ENCODE measurements at places on chromosomes 4 and X. TPM values are rescaled to one million over a fixed set of nuclear protein-coding genes. Genes with fewer than 3 reads are reported as not detected.

The ADGRG2 gene
- 1.8 TPM for total RNA-seq

The ALAS2 gene
- total RNA-seq: 0.78 TPM

The RIPPLY1 gene
- not detected for total RNA-seq

The USP17L13 gene
- not detected for total RNA-seq

The CENPVL2 gene
- not detected for total RNA-seq

DNA sequence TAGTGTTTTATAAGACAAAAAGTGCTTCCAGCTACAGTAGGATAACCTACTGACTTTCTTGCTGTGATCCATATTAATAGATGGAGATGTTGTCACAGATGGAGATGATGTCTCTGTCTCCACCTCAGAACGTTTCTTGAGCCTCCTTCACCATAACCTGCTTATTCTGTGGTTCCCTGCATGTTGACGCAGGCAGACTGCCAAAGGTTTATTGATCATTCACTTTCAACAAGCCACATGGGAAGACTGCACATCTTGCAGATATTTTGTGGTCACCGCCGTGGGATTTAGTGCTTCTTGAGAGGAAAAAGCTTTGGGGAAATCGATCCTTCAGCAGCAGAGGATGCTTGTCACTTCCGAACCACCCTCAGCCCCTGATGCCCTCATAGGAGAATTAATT lies 943.0 kb upstream of the PRKX start:
- H3K27ac ChIP-seq: no peak overlapping the region
- H3K36me3 ChIP-seq: no peaks in the 10 kb centered on the region
- no peak overlapping the region for H3K4me3 ChIP-seq
- H3K4me1 ChIP-seq: no peaks in the 10 kb centered on the region
- no peak for DNase-seq
- no peaks in the 10 kb centered on the region for H3K27me3 ChIP-seq

- no peaks in the 10 kb centered on the region for H3K4me1 ChIP-seq
- no peaks in the 10 kb centered on the region for H3K36me3 ChIP-seq
- H3K27ac ChIP-seq: no peak overlapping the region
- H3K27me3 ChIP-seq: no peaks in the 10 kb centered on the region
These were observed 542.3 kb upstream of the GRIA3 start for GRCh38 chrX:122641826-122642225.

DNA sequence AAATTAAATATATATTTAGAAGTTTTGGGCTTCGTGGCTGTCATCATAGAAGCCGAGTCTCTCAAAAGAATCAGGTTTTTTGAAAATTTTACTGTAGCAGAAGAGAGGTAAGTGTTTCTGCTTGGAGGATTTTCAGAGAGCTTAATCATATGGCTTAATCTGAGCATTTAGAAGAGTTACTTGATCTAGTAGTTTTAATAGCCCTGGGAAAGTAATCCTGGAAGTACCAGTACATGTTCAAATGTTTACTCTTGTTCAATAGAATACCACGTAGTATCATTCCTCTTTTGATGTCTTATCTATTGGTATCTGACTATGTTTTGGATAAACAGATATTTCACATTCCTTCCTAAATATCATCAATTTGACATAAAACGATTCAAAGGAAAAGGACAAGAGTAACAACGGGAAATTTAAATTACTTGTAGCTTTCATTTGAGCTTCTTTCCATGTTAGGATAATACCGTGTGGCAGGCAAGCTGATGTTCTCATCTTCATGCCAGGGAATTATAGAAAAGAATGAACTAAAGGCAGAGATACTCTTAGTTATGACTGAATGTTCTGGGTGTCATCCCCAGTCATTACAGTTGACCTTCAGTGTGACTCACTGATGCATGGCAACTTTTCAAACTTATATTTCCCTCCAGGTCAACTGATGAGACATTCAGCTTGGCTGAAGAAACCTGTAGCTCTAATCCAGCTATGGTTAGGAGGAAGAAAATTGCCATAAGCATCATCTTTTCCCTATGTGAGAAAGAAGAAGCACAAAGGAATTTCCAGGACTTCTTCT lies 89.8 kb downstream of the FNIP2 start:
- H3K4me1 ChIP-seq: no peaks in the 10 kb centered on the region
- no peak overlapping the region for H3K4me3 ChIP-seq
- H3K36me3 ChIP-seq: peaks cover 39% of the 10 kb centered on the region
- no peak overlapping the region for H3K27ac ChIP-seq
- no peak for DNase-seq

DNA sequence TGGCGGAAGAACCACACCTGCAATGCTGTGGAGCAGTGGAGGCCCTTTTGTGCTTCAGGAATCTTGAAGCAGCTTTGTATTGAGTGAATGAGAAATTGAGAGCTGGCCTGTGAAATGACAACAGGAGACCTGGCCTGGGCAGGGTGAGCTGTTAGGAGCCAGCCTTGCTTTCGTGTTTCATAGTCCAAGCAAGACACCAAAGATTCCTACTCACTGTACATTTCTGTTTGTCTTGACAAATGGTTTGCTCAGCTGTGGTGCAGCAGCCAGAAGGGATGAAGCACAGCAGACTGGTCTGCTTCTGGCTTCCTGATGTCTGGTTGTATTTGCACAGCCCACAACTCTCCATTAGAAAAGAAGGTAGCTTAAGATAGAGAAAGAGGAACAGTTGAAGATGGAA lies 96.5 kb downstream of the GATB start:
- H3K27me3 ChIP-seq: no peaks in the 10 kb centered on the region
- H3K4me3 ChIP-seq: no peak overlapping the region
- no peak overlapping the region for H3K27ac ChIP-seq
- H3K4me1 ChIP-seq: no peaks in the 10 kb centered on the region

GRCh38 chr4:24872720-24873119 lies 40.1 kb downstream of the CCDC149 start:
- H3K27ac ChIP-seq: no peak overlapping the region
- DNase-seq: no peak
- peaks cover 25% of the 10 kb centered on the region for H3K36me3 ChIP-seq
- no peaks in the 10 kb centered on the region for H3K27me3 ChIP-seq

GRCh38 chr4:98092833-98093439 lies 50.3 kb downstream of the STPG2 start:
- H3K4me1 ChIP-seq: no peaks in the 10 kb centered on the region
- no peak overlapping the region for H3K4me3 ChIP-seq
- H3K27ac ChIP-seq: no peak overlapping the region
- H3K36me3 ChIP-seq: no peaks in the 10 kb centered on the region
- H3K27me3 ChIP-seq: no peaks in the 10 kb centered on the region

GRCh38 chrX:24137192-24137591 lies 12.3 kb upstream of the ZFX start:
- no peak overlapping the region for H3K4me3 ChIP-seq
- DNase-seq: no peak
- H3K4me1 ChIP-seq: no peaks in the 10 kb centered on the region
- no peak overlapping the region for H3K27ac ChIP-seq
- H3K27me3 ChIP-seq: no peaks in the 10 kb centered on the region

DNA sequence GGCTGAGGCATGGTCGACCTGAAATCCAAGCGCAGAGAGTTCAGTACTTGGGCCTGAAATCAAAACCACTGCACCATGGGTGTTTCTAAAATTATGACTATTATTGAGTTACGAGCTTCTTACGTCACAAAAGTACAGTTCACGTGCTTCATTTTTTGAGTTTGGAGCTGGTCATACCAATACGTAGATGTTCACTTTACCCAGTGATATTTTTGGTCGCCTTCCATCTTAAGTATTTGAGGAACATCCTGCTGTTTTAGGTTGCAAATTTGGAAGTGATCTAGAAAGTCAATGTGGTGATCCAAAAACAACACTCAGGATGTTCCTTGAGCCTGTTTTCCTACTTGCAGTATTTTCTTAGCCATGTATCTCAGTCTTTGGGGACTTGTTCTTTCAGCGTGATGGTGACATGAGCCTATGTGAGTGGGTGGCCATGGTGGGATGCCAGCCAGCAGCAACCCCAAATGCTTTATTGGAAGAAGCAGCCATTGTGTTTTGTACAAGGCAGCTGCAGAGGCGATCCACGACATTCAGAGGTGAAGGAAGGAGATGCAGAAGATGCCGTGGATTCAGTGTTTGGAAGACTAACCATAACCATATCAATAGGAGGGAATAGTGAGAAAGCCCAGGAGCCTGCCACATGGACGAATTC lies 28.7 kb downstream of the LDB2 start:
- no peaks in the 10 kb centered on the region for H3K27me3 ChIP-seq
- H3K4me1 ChIP-seq: no peaks in the 10 kb centered on the region
- DNase-seq: no peak
- no peaks in the 10 kb centered on the region for H3K36me3 ChIP-seq
- no peak overlapping the region for H3K27ac ChIP-seq
- H3K4me3 ChIP-seq: no peak overlapping the region

- no peak overlapping the region for H3K4me3 ChIP-seq
- H3K36me3 ChIP-seq: no peaks in the 10 kb centered on the region
- no peaks in the 10 kb centered on the region for H3K4me1 ChIP-seq
- no peaks in the 10 kb centered on the region for H3K27me3 ChIP-seq
- DNase-seq: no peak
These were observed 29.9 kb upstream of the SOWAHD start for GRCh38 chrX:119728487-119728886.

- no peak for DNase-seq
- no peaks in the 10 kb centered on the region for H3K27me3 ChIP-seq
- no peak overlapping the region for H3K4me3 ChIP-seq
- no peaks in the 10 kb centered on the region for H3K36me3 ChIP-seq
- H3K4me1 ChIP-seq: no peaks in the 10 kb centered on the region
These were observed 149.8 kb upstream of the ARHGEF9 start for GRCh38 chrX:63934791-63935190.

- no peak within 1 kb of the TSS for H3K4me3 ChIP-seq
- H3K27ac ChIP-seq: no peak within 1 kb of the TSS
- H3K27me3 ChIP-seq: no peaks in the 10 kb centered on the region
- no peaks in the 10 kb centered on the region for H3K4me1 ChIP-seq
These were observed at the start of gene DCAF12L1 for GRCh38 chrX:126552313-126553022. TSS of gene DCAF12L1 (minus strand) at chrX:126552814. CDS start at chrX:126552608, 206 bp downstream.

- H3K27me3 ChIP-seq: no peaks in the 10 kb centered on the region
- no peaks in the 10 kb centered on the region for H3K36me3 ChIP-seq
- no peak overlapping the region for H3K4me3 ChIP-seq
- no peak for DNase-seq
- H3K27ac ChIP-seq: no peak overlapping the region
- no peaks in the 10 kb centered on the region for H3K4me1 ChIP-seq
These were observed 24.6 kb upstream of the TLR1 start for GRCh38 chr4:38829237-38829636.

DNA sequence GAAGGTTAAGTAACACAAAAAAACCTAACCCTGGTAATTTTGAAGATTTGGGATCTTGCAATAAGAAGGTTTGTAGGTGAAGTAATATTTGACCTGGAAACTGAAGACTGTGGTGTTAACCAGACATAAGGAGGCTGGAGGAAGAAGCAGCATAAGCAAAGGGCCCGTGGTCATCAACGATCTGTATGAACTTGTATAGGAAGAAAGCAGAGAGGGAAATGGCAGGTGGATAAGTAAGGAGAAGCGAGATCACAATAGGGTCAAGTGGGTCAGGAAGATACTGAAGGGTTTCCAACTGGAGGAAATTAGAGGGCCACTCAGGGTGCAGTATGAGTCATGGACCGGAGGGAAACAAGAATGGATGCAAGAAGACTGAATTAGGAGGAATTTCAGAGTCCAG lies 103.8 kb upstream of the SORBS2 start:
- no peak overlapping the region for H3K27ac ChIP-seq
- H3K27me3 ChIP-seq: no peaks in the 10 kb centered on the region
- H3K4me3 ChIP-seq: no peak overlapping the region
- no peaks in the 10 kb centered on the region for H3K4me1 ChIP-seq
- H3K36me3 ChIP-seq: no peaks in the 10 kb centered on the region
- no peak for DNase-seq

GRCh38 chr4:6929339-6929811 lies 19.7 kb downstream of the TBC1D14 start:
- no peak for DNase-seq
- H3K27me3 ChIP-seq: no peaks in the 10 kb centered on the region
- H3K4me1 ChIP-seq: peaks cover 42% of the 10 kb centered on the region
- H3K36me3 ChIP-seq: peaks cover 3% of the 10 kb centered on the region

GRCh38 chr4:16199093-16199492 lies 27.2 kb downstream of the TAPT1 start:
- peaks cover 29% of the 10 kb centered on the region for H3K4me1 ChIP-seq
- H3K27me3 ChIP-seq: no peaks in the 10 kb centered on the region
- DNase-seq: no peak

- no peak for DNase-seq
- no peaks in the 10 kb centered on the region for H3K36me3 ChIP-seq
These were observed 108.4 kb upstream of the BMP2K start for GRCh38 chr4:78667764-78668163.

GRCh38 chr4:25098964-25099891 lies 61.0 kb downstream of the SEPSECS start:
- no peak overlapping the region for H3K27ac ChIP-seq
- DNase-seq: no peak
- H3K4me1 ChIP-seq: peaks cover 6% of the 10 kb centered on the region
- no peaks in the 10 kb centered on the region for H3K36me3 ChIP-seq

- H3K4me1 ChIP-seq: no peaks in the 10 kb centered on the region
- H3K27me3 ChIP-seq: no peaks in the 10 kb centered on the region
These were observed 109.3 kb upstream of the TBC1D9 start for GRCh38 chr4:140865253-140866217.

DNA sequence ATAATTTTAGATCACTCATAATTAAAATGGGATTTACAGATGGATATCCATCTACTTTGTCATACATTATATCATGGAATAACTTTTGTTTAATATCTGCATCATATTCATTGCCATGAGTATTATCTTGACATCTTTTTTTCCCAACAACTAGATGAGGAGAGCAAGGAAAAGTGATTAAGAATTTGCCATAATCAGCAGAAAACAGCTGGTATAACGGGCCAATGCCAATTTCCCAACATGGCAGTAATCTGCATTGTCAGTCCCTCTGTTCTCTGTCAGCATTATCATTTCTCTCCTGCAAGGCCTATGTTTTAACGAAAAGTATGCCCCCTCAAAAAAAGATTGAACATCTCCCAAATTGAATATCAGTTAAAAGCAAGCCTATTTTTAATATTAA lies 314.0 kb downstream of the FRMPD4 start:
- H3K36me3 ChIP-seq: no peaks in the 10 kb centered on the region
- no peak for DNase-seq
- no peaks in the 10 kb centered on the region for H3K4me1 ChIP-seq
- no peak overlapping the region for H3K27ac ChIP-seq
- no peak overlapping the region for H3K4me3 ChIP-seq

- no peaks in the 10 kb centered on the region for H3K27me3 ChIP-seq
- no peaks in the 10 kb centered on the region for H3K4me1 ChIP-seq
- no peak overlapping the region for H3K27ac ChIP-seq
- no peak overlapping the region for H3K4me3 ChIP-seq
- H3K36me3 ChIP-seq: no peaks in the 10 kb centered on the region
These were observed 135.2 kb downstream of the PCDH19 start for GRCh38 chrX:100274916-100275315.

DNA sequence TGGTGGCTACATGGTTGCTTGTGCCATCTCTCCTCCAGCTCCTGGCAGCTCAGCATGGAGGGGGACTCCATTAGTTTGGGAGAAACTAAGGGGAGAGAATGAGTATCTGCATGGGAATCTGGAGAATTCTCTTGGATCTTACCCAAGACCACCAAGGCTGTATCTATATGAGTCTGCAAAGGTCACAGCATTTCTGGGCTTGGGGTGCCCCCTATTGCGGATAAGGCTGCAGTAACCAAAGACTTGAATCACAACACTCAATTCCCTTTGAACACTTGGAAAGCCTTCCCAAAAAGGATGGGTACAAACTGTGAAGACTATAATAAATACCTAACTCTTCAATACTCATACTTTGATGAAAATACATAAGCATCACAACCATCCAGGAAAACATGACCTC lies 623.5 kb upstream of the NR3C2 start:
- no peaks in the 10 kb centered on the region for H3K4me1 ChIP-seq
- H3K27ac ChIP-seq: no peak overlapping the region
- no peak overlapping the region for H3K4me3 ChIP-seq

Measured in upper lobe of right lung (tissue), 1 donor.